Cerebellar cortex (tissue), 1 donor: ENCODE measurements at places on chromosomes 7 and 10.

DNA sequence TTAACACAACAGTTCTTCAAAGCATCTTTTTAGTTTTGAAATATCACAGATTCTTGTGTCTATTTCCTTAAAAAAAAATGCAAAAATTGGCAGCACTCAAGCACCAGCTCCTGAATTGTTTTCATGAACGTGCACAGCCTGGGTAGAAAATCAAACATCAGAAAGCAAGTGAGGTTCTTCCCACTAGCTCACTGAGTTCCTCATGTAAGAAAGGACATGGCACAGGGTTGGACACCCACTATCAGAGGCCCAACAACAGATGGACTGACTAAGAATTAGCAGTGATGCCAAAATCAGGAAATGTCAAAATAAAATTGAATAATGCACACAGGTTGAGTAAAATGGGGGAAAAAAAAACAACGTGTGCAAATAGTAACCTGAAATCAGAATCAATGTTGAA, 146.8 kb downstream of the PCLO start:
- peak; percentile 95 for DNase-seq

- DNase-seq: no peak
These were observed 186.7 kb downstream of the SLC25A13 start for GRCh38 chr7:96135241-96135640.

DNA sequence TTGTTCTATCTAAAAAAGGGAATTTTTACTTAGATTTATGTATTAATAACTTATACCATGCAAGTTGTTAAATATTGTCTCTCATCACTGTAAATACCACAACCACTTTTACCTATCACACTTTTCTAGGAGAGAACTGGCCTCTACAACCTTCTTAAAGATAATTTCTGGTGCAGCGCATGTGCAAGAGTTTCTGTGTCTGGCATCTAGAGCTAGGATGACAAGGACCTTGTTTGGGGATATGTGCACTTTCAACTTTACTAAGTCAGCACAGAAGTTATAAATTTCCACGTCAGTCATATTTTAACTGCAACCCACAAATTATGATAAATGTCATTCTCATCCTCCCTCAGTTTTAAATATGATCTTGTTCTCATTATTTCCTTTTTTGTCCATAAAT, 156.9 kb upstream of the ADCY1 start:
- DNase-seq: no peak

- DNase-seq: no peak
These were observed 7.3 kb upstream of the ELFN1 start for GRCh38 chr7:1662767-1663166.

DNA sequence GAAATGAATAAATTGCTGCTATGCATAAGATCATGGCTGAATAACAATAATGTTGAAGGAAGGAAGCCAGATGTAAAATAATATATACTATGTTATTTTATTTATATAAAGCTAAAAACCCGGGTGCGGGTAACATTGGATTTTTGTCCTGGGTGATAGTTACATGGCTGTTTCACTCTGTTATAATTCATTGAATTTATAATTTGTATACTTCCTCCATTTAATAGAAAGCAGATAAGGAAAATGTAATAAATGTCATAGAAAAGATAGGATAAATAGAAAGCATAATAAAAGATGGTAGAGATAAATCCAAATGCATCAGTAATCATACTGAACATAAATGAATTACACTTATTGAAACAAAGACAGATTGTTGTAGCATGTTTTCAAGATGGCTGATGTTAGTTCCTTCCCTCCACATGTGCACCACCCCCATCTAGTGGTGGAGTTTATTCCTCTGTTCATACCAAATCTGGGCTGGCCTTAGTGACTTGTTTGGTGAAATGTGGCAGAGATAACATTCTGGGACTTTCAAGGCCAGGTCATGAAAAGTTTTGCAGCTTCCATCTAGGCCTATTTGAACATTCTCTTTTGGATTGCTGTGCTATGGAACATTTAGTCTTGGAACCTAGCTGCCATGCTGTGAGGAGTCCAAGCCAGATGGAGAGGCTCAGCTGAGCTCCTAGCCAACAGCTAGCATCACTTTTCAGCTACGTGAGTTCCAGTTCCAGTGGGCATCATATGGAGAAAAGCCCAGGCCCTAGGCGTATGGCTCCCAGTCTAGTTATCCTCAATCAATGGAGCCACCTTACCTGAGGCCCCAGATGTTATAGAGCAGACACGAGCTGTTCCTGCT, 46.9 kb downstream of the AHCYL2 start:
- DNase-seq: peak; percentile 52

GRCh38 chr10:11553773-11554381, 57.6 kb downstream of the USP6NL start:
- DNase-seq: no peak

DNA sequence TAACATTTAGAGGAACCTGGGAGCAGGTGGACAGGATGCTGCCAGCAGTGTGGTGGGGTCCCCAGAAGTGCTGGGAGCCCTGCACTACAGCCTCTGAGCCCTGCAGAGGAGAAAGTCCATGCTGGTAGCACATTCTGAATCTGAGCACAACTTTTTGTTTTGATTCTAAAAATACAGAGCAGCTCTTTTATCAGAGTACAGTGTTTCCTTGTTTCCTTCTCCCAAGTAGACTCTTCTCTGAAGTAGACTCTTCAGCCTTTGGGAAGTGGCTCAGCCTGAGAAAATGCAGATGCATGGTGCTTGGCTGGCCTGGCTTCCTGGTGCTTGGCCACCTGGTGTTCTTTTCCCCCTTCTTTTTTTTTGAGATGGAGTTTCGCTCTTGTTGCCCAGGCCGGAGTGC, 9.1 kb downstream of the ADCY1 start:
- no peak for DNase-seq

GRCh38 chr10:87750817-87751216, 67.2 kb downstream of the ATAD1 start:
- no peak for DNase-seq

- DNase-seq: no peak
These were observed 22.5 kb upstream of the ECHDC3 start for GRCh38 chr10:11719496-11720259.

- no peak for DNase-seq
These were observed 296.7 kb upstream of the KLF6 start for GRCh38 chr10:4081685-4082111.

DNA sequence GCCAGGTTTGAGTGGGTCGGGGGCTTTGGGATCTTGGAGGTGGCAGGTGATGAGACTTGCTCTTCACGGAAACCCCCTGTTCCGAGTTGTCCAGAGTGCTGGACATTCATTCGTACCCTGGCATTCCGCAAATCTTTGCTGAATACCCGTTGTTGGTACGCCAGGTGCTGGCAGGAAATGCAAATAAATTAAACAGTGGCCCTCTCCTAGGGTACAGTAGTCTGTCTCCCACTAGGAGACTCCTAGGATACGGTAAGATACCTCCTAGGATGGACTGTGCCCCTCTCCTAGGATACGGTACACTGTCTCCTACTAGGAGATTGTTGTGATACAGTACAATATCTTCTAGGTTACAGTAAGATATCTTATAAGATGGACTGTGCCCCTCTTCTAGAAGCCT, 544 bp downstream of the SEC23IP start:
- no peak for DNase-seq

GRCh38 chr10:3199488-3199887, 26.9 kb upstream of the PITRM1 start:
- DNase-seq: no peak

DNA sequence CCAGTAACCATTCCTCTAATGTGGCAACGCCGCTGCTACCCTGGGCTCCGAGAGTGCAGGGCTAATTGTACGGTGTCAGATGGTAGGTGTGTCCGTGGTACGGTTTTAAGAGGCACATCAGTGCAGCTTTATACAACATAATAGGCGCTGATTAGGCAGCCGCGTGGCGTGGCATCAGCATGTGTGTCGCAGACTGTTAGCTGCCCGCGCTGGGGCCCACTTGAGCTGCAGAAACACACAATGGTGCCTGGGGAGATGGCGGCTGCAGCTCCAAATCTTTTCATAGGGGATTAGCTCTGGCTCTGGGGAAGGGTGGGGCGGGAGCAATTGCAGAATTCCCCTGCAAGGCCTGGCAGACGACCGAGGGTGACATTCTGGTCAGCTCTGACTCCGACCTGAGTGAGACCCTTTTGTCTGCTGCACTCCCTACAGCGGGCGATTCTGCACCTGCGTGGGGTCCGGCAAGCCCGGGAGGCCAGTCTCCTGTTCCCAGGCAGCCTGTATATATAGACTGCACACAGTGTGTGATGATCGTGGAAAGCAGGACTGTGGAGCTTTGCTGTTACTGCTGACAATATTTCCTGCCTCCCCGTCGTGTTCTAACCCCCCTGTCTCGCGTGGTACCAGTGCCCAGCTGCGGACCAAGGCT, 722.7 kb upstream of the CELF2 start:
- DNase-seq: peak; percentile 58

DNA sequence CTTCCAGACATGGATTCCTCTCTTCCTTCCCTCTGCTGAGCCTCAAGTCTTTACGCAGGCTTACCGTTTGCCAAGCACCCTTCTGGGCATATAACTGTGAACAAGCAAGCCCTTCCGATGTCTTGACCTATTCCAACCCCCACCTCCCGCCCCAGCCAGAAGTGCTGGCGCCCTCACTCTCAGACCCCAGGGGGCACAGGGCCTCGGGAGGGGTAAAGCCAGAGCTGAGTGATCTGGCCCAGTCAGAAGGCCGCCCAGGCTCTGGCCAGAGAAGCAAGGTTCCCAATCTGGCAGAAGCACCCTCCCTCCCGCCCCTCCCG, 1.2 kb downstream of the PRRT4 start:
- DNase-seq: no peak

GRCh38 chr10:51547941-51548340, 151.5 kb downstream of the CSTF2T start:
- no peak for DNase-seq

DNA sequence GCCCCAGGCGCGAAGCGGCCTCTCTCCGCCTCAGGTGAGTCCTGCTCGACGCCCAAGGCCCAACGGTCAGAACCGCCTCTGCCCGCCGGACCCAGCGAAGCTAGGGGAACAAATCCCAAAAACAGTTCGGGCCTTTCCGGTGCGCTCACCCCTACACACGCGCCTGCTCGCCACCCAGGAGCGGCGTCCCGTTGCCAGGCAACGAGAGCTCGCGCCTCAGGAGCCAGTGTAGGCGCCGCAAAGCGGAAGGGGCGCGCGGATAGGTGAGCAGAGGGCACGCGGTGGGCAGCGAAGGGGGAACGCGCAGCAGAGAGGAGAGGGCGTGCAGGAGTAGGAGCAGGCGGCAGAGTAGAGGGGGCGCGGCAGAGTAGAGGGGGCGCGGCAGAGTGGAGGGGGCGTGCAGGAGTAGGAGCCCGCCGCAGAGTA, at the start of the genes DYDC1 and DYDC2:
Gene DYDC1 (minus strand): TSS at position 193 of the 426 bp plus-strand sequence. CDS start 4,154 bp downstream, outside the sequence.
Gene DYDC2 (plus strand): TSS at position 219 of the 426 bp plus-strand sequence. CDS start 5,663 bp downstream, outside the sequence.
- no peak for DNase-seq

- no peak for DNase-seq
These were observed 60.7 kb downstream of the OTUD1 start for GRCh38 chr10:23499372-23500132.
